ENCODE measurements at places on chromosomes 6 and 20.
A peak's percentile ranks its signal among the peaks of the same experiment; 100 is the strongest.

GRCh38 chr6:110329348-110329713 lies 28.8 kb downstream of the METTL24 start:
- no peak for DNase-seq

- peak; percentile 6 for DNase-seq
Observed at GRCh38 chr20:36197271-36197670, 39.0 kb upstream of the AAR2 start.

GRCh38 chr20:35595456-35595855 lies 20.2 kb upstream of the SPAG4 start:
- no peak for DNase-seq

GRCh38 chr6:36605560-36606391 lies 11.6 kb downstream of the SRSF3 start:
- no peak for DNase-seq

DNA sequence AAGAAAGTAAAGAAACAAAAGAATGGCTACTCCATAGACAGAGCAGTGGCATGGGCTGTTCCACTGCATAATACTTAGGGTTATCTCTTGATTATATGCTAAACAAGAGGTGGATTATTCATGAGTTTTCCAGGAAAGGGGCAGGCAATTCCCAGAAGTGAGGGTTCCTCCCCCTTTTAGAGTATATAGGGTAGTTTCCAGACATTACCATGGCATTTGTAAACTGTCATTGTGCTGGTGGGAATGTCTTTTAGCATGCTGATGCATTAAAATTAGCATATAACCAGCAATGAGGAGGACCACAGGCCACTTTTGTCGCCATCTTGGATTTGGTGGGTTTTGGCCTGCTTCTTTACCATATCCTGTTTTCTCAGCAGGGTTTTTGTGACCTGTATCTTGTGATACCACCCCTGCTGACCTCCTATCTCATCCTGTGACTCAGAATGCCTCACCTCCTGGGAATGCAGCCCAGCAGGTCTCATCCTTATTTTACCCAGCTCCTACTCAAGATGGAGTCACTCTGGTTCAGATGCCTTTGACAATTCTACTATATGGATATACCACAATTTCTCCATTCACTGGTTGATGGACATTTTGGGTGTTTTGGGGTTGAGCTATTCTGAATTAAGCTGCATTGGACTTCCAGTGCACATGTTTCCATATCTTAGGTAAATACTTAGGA lies 280.6 kb downstream of the FARS2 start:
- DNase-seq: peak; percentile 69

GRCh38 chr6:138882369-138883017 lies 86.6 kb downstream of the ECT2L start:
- DNase-seq: no peak

- no peak for DNase-seq
Observed at GRCh38 chr6:111207141-111207858, 120.0 kb downstream of the SLC16A10 start.

DNA sequence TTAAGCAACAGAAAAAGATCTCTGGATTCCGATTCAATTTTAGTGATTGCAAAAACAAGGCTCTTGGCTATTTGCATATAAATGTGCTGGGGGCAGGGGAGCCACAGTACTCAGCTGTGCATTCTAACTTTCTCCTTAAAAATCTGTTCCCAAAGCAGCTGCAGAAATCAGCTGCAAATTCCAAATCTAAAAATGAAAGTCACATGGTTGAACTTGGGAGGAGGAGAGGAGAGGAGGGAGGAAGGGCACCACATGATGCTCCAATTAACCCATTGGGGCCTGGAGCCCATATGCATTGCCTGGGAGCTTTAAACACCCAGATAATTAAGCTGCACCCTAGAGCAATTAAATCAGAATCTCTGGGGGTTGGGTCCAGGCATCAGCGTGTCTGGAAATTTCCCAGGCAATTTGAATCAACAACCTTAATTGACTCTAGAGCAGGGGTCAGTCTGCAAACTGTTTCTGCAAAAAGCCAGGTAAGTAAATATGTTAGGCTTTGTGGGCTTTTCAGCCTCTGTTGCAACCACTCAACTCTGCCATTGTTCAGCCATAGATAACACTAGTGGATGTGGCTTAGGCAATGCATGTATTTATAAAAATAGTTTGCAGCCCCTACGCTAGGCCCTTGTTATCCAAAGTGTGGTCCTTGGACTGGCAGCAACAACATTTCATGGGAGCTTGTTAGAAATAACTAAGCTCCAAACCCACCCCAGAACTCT lies 508.1 kb downstream of the KIF16B start:
- DNase-seq: no peak

- DNase-seq: peak; percentile 46
Observed at GRCh38 chr6:28474441-28475219, 31.3 kb upstream of the ZSCAN23 start.

DNA sequence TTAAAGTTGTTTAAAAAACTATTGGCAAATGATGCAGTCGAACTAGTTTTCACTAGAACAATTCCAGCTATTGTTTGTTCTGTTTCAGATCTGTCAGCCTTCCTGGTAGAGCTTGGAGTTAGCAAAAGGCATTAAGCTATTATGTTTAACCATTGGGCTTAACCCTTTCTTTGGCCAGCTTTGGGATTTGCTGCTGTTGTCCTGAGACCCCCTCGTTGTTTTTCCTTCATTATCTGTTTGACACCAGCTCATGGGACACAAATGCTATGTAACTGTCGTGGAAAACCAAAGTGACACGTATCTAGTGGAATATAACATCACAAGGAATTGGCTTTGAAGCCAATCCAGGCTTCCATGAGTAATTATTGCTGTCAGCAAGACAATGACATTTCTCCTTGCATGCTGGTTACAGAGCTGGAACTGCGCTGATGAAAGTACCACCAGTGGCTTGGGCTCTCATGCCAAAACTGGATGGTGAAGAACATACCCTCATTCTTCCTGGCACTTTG lies 96.0 kb downstream of the EYA2 start:
- no peak for DNase-seq

DNA sequence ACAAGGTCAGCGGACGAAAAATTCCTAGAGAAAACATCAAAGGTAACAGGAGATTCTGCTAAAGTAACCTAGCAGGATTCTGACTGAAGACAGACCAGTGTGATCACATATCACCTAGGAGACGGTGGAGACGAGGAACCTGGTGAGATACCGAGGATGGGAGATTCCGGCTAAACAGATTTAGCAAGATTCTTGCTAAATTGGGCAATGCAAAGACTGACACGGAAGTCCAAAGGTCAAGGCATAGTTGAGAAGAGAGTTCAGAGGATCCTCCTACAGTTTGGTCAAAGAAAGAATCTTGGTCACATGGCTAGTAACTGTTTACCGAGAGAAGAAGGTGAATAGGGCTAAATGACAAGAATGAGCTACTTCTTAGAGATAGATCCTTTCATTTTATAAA lies 61.1 kb downstream of the TMEM170B start:
- no peak for DNase-seq

DNA sequence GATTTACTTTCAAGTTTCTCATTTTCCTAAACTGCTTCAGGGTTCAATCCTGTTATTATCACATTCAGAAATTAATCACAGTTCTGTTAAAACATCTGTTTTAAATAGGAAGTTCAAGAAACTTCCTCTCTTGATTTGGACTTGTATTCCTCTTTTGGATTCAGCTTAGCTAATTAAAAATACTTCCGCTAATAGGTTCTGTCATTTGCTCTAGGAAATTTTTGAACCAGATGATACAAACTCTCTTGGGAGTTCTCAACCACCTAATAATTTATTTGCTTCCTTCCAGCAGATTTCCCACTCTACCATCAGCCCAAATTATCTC lies 15.9 kb upstream of the TMEM30A start:
- DNase-seq: no peak

GRCh38 chr6:54403096-54403495 lies 94.9 kb downstream of the TINAG start:
- DNase-seq: no peak

DNA sequence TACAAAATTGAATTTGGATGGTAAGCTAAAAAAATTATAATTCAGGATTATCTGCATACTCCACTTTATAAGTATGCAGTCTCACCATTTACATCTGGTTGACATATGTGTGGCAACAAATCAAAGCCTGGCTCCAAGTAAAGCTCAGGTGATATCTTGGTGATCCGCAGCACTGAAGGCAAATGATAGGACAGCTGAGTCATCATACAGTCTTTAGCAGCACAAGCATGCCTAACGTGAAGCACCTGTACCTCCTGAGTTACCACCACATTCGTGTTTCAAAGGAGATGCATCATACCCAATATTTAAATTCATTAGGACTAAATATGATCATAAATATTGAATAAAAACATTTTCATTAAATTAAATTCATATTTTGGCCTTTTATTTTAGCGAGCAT lies 11.8 kb upstream of the STX11 start:
- DNase-seq: no peak

GRCh38 chr20:3092611-3093379 lies 8.3 kb upstream of the AVP start:
- no peak for DNase-seq

DNA sequence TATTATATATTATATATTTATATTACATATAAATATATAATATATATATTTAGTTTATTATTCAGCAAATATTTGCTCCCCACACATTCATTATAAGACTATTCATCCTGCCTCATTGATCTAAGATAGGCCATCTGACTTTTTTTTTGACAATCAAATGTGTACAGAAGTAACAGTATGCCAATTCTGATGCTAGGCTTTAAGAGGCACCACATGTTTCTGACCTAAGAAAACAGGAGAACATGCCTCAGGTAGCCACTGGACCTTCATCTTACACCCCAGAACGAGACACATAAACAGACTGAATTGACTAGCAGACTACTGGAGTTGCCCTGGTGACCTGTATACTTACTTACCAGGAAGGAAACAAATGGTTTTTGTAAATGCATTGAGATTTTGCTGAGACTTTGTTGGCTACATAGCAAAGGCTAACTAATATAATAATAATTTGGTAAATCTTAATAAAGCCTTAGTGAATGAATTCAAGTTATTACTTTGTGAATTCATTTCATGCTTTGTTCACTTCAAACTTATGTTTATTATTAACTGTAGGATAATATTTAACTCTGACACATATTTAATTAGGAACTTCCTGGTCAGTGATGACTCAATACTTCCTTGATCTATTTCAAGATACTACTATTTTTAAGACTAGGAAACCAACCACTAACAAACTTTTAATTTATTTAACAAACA lies 13.4 kb upstream of the MYO6 start:
- no peak for DNase-seq

DNA sequence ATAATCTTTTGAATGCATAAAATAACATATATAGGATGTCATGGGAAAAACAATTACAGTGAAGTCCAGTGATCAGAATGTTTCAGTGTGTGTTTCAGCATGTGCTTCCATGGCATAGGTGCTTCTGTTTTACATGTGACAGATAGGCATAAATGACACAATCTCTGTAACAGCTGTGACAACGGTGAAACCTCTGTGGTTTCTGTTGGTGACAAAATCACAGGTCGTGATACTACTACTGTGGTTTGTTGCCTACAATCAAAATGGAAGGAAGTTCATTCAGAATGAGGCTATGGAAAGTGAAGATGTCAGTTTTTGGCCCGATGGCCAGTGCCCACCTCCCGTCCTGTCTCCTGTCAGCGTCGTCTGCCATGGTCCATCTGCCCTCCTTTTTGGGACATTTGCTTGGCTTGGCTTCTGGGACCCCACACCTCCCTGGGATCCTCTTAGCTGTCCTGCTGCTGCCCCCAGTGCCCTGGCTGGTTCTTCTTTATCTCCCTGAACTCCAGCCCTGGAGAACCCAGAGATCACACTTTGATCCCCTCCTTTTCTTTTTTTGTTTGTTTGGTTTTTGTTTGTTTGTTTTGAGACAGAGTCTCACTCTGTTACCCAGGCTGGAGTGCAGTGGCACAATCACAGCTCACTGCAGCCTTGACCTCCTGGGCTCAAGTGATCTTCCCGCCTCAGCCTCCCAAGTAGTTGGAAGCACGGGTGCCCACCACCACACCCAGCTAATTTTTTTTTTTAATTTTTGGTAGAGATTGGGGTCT lies 79.3 kb upstream of the NAA20 start:
- no peak for DNase-seq

DNA sequence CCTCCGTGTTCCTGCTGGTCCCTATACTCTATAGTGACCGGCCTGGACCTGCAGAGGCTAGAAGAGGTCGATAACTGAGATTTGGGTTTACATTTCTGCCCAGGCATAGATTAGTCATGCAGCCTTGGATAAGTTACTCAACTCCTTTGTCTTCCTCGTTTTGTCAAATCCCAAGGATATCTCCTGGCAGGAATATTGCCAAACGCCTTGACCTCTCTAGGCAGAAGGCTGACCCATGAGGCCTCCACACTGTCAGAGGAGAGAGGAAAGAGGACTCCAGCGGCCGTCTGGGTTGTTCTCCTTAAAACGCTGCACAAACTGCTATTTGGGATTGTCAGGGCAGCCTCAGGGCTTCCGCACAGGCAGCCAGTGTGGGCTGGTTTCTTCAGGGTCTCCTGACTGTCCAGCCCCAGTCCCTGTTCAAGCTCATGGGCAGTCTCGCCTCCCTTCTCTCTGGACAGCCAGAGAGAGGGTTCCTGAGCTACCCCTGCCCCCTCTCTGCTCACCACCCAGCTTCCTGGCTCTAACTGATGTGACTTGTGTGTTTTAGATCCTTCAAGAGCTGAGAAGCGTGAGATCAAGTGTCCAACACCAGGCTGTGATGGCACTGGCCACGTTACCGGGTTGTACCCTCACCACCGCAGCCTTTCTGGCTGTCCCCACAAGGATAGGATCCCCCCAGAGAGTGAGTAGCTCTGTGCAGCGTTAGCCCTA lies 44.7 kb upstream of the PCMTD2 start:
- DNase-seq: no peak

GRCh38 chr6:43634702-43635303 lies 837 bp upstream of the MAD2L1BP start:
- no peak for DNase-seq

DNA sequence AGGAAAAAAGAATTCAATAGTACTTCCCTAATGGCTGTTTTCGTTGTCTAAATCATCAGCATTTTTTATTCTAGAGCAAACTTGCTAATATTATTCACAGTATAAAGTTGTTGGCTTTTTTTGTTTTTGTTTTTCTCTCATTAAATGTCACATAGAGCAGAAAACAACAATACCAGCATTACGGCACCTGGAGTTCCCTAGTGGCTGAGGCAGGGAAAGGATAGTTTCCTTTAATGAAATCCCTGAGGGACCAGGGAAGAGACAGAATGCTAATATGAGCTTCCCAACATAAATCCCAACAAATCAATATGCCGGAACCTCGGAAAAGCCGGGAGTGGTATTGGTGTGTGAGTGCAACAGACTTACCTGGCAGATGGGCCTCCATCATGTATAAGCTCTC lies 235.2 kb upstream of the ASCC3 start:
- no peak for DNase-seq

- peak; percentile 55 for DNase-seq
Observed at GRCh38 chr6:94683409-94683808, 893.9 kb upstream of the MANEA start.

- DNase-seq: peak; percentile 12
Observed at GRCh38 chr6:34657307-34657978, 39.1 kb downstream of the ILRUN start.

Data from epithelial cell of prostate (primary cell).